ENCODE measurements at places on chromosomes 5 and 9.

GRCh38 chr9:94654165-94654894 is 15.0 kb upstream of the FBP1 start:
- DNase-seq = no peak

GRCh38 chr9:129080298-129080600 is 662 bp upstream of the DOLPP1 start:
- DNase-seq = no peak

GRCh38 chr5:66963559-66963971 is 233.0 kb downstream of the CD180 start:
- DNase-seq = no peak

GRCh38 chr5:84301535-84301934 is 83.1 kb downstream of the EDIL3 start:
- no peak for DNase-seq

DNA sequence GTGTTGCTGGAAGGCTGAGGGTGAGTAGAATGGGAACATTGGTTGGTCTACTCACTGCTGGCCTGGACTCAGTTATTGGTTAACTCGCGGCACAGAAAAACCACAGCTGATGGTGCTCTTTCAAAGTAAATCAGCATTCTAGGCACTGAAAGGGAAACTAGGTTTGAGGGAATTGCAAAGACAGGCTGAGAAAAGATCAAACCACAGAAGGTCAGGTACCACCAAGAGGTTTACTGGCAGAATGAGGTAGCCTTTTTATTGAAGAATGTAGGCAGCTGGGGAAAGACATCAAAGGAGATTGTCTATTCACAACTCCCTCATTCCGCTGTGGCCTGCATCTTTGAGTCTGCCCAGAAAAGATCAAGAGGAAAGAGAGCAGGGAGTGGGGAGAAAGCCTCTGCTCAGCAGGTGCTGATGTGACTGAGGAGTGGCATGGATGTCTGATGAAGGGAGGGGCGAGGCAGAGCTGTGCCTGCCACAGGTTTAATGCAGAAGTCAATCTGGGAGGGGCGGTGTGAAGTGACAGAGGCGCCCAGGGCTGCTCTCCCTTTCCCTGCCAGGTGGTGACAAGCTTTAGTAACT is 255.5 kb downstream of the MAN2A1 start:
- DNase-seq = peak; percentile 2

DNA sequence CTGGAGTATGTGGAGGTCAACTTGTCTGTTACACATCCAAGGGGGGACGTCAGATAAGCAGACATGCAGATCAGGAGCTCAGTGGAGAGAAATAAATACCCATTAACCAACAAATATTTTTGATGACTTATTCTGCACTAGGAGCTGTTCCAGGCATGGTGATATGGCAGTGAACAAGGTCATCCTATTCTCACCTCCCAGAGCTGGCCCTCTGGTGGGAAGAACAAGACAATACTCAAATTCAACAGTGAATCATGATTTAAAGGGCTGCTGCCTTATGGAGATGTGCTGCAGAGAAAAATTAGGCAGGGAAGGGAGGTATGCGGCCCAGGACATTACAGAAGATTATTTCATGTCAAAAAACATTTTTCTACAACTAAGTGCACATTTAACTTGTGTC is 36.5 kb downstream of the SYK start:
- no peak for DNase-seq

GRCh38 chr9:128554155-128554862 is 1.9 kb downstream of the SPTAN1 start:
- no peak for DNase-seq

GRCh38 chr9:86821006-86821845 is 126.1 kb downstream of the GAS1 start:
- DNase-seq = no peak
